Activated T-helper 2 cell treated with anti-CD3 and anti-CD28 coated beads, Interferon-gamma antibody, Interleukin-2, Interleukin-4, amounts not matched to agents 10 μg/mL and 5 μg/mL and 100 μg/mL, durations not matched to agents 14 hours and 24 hours and 36 hours (primary cell): ENCODE measurements at places on chromosomes 2 and 18. TPM values are rescaled to one million over a fixed set of nuclear protein-coding genes. Genes with fewer than 3 reads are reported as not detected.

Gene CLIP4
- 21.5 and 21.8 TPM in 2 replicates for total RNA-seq

Gene HOXD13
- not detected in 2 replicates for total RNA-seq

Gene ASIC4
- not detected in 2 replicates for total RNA-seq

DNA sequence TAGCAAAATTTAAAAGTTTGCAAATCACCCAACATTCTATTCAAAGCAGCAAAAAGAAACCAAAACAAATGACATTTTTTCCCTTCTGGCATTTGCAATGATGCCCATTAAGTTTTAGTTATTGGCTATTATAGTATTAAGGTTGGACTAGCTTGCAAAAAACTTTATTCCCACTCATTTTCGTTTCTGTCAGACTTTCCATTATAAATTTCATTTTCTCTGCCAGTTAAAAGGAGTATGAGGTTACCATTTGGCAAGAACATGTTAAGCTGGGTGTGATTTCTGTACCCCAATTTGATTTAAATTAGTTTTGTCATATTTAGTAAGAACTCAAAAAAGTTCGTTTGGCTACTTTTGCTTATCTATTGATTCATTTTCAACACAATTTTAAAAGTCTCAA lies 187.9 kb downstream of the TCF4 start:
- H3K4me3 ChIP-seq = no peak overlapping the region
- no peak for DNase-seq
- peaks cover 3% of the 10 kb centered on the region for H3K4me1 ChIP-seq
- no peaks in the 10 kb centered on the region for H3K27me3 ChIP-seq
- H3K27ac ChIP-seq = no peak overlapping the region

DNA sequence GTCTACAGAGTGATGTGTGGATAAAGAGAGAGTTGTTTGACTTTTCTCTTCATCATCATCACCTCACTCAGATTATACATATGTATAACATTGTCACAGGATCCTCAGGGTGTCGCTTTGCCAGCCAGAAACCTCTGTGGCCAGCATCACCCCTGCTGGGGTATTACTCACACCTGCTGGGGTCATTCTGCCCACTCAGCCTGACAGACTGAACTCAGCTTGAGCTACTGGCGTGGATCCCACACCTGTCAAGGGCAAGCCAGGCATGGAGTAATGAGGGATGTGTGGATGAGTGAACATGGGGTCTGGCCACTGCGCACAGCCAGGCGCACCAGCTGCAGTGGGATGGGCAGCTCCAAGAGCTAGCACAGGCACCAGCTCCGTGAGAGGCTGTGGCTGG lies 870.6 kb downstream of the CBLN2 start:
- no peak for DNase-seq
- no peak overlapping the region for H3K27ac ChIP-seq
- H3K36me3 ChIP-seq = no peaks in the 10 kb centered on the region
- no peaks in the 10 kb centered on the region for H3K4me1 ChIP-seq
- H3K27me3 ChIP-seq = no peaks in the 10 kb centered on the region
- no peak overlapping the region for H3K4me3 ChIP-seq

Gene MRO
- total RNA-seq = not detected in 2 replicates

- H3K4me3 ChIP-seq = no peak overlapping the region
- H3K4me1 ChIP-seq = no peaks in the 10 kb centered on the region
- no peaks in the 10 kb centered on the region for H3K27me3 ChIP-seq
- no peaks in the 10 kb centered on the region for H3K36me3 ChIP-seq
Measured at GRCh38 chr18:4433717-4434116, 21.4 kb downstream of the DLGAP1 start.

Gene FAHD2A
- 32.5 and 40.3 TPM in 2 replicates for total RNA-seq

- no peaks in the 10 kb centered on the region for H3K27me3 ChIP-seq
- DNase-seq = no peak
- H3K4me1 ChIP-seq = no peaks in the 10 kb centered on the region
- H3K27ac ChIP-seq = no peak overlapping the region
- H3K4me3 ChIP-seq = no peak overlapping the region
- H3K36me3 ChIP-seq = no peaks in the 10 kb centered on the region
Measured at GRCh38 chr2:24432735-24433134, 58.3 kb upstream of the NCOA1 start.

Gene CD8A
- total RNA-seq = 1.8 and 2.8 TPM in 2 replicates

Gene FAM124B
- total RNA-seq = 2.0 and 2.1 TPM in 2 replicates

Gene MROH2A
- total RNA-seq = not detected in 2 replicates

DNA sequence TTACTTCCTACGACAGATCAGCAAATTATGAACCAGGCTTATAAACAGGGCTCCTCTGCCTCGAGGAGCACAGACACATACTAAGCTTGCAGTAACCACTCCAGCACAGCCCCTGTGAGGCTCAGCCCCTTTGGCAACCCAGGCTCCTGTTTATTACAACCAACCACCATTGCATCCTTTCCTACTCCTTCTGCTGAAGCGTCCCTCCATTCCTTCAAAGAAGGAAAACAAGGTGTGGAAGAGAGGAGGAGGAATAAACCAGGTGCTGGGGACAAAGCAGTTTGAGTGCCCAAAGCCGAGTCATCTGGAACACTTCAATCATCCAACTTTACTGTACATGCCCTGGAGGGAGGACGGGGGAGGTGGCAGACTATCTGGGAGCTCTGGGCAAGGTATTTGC lies 87.2 kb upstream of the MGAT4A start:
- H3K36me3 ChIP-seq = no peaks in the 10 kb centered on the region
- H3K27me3 ChIP-seq = peaks cover 32% of the 10 kb centered on the region
- no peak overlapping the region for H3K27ac ChIP-seq
- H3K4me3 ChIP-seq = no peak overlapping the region

DNA sequence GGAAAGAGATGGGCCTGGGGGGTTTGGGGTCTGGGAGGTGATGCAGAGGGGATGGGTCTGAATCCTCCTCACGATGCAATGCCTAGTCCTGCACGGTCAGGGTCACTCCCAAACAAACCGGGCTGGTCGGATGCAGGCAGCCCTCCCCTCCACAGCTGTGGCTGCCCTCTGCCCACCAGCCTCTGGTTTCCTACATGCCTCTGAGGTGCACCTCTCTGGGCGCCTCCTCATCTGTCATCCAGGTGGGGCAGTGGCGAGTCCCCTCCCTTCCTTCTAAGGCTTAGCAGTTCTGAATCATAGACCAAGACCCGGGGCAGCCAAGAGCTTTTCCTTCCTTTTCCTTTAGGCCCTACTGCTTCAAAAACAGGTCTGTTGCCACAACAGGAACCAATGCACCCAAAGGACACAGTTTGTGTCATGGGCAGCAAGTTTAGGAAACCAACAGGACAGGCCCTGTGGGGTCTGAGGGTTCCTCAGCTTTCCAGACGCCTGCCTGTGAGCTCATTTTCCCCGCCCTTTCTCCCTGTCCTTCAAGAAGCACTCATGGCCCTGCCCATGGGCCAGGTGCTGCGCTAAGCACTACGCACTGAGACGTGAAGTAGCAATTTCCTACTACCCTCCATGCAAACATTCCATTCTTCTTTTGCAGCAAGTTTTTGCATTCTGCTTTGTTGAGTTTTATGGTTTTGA lies 6.5 kb upstream of the MAL start:
- H3K4me3 ChIP-seq = no peak overlapping the region
- peaks cover 25% of the 10 kb centered on the region for H3K4me1 ChIP-seq
- H3K27ac ChIP-seq = no peak overlapping the region
- H3K36me3 ChIP-seq = no peaks in the 10 kb centered on the region
- no peaks in the 10 kb centered on the region for H3K27me3 ChIP-seq

DNA sequence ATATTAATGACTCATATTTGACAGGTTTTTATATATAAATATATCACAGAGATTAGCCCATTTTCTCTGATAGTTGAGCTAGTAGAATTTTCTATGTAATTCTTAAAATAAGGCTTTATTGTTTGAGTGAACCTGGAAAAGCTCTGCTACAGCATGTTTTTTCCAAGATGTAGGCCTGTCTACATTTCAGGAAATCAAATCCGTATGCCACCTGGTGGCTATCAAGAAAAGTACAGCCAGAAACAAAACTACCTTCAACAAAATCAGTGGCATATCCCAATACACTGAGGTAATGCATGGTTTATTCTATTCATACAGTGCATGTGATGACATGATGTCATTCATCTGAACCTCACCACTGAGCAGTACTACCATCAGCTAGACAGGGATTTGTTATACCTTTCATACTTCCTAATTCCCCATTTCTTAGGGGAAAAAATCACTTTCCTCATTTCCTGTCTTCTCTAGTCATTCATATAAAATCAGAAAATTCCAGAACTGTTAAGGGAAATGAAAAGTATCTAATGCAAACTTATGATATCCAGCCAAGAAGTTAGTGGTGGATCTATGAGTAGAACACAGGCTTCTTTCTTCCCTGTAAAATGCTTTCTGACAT lies 310.4 kb upstream of the SYT4 start:
- H3K4me1 ChIP-seq = no peaks in the 10 kb centered on the region
- DNase-seq = no peak
- no peak overlapping the region for H3K27ac ChIP-seq
- H3K4me3 ChIP-seq = no peak overlapping the region
- no peaks in the 10 kb centered on the region for H3K27me3 ChIP-seq

Gene ANKRD30B
- total RNA-seq = not detected in 2 replicates

GRCh38 chr2:118121986-118122524 lies 33.8 kb downstream of the INSIG2 start:
- H3K4me3 ChIP-seq = no peak overlapping the region
- DNase-seq = no peak
- no peak overlapping the region for H3K27ac ChIP-seq
- H3K36me3 ChIP-seq = no peaks in the 10 kb centered on the region
- peaks cover 8% of the 10 kb centered on the region for H3K27me3 ChIP-seq

GRCh38 chr18:61825386-61825785 lies 67.4 kb downstream of the RNF152 start:
- H3K27ac ChIP-seq = no peak overlapping the region
- H3K36me3 ChIP-seq = no peaks in the 10 kb centered on the region
- H3K4me1 ChIP-seq = no peaks in the 10 kb centered on the region
- no peak for DNase-seq
- H3K27me3 ChIP-seq = peaks cover 24% of the 10 kb centered on the region
- no peak overlapping the region for H3K4me3 ChIP-seq

GRCh38 chr2:33314541-33314940 lies 161.9 kb upstream of the RASGRP3 start:
- H3K4me1 ChIP-seq = peaks cover 15% of the 10 kb centered on the region
- peaks cover 12% of the 10 kb centered on the region for H3K27me3 ChIP-seq
- DNase-seq = no peak
- H3K27ac ChIP-seq = no peak overlapping the region
- no peaks in the 10 kb centered on the region for H3K36me3 ChIP-seq
- no peak overlapping the region for H3K4me3 ChIP-seq

GRCh38 chr2:233519787-233520611 lies 46.6 kb downstream of the USP40 start:
- no peak for DNase-seq
- H3K27me3 ChIP-seq = no peaks in the 10 kb centered on the region
- no peak overlapping the region for H3K27ac ChIP-seq
- H3K4me1 ChIP-seq = peaks cover 5% of the 10 kb centered on the region
- H3K36me3 ChIP-seq = peaks cover 3% of the 10 kb centered on the region

Gene LHCGR
- total RNA-seq = not detected in 2 replicates

Gene HS1BP3
- 11.5 and 11.9 TPM in 2 replicates for total RNA-seq

- no peaks in the 10 kb centered on the region for H3K4me1 ChIP-seq
- peaks cover 2% of the 10 kb centered on the region for H3K27me3 ChIP-seq
- H3K4me3 ChIP-seq = no peak overlapping the region
- no peak overlapping the region for H3K27ac ChIP-seq
- H3K36me3 ChIP-seq = no peaks in the 10 kb centered on the region
Measured at GRCh38 chr18:56130481-56130880, 507.9 kb downstream of the TXNL1 start.

- no peak overlapping the region for H3K27ac ChIP-seq
- no peak for DNase-seq
- no peak overlapping the region for H3K4me3 ChIP-seq
- peaks cover 42% of the 10 kb centered on the region for H3K36me3 ChIP-seq
Measured at GRCh38 chr2:85834466-85834865, 54.3 kb downstream of the ST3GAL5 start.

DNA sequence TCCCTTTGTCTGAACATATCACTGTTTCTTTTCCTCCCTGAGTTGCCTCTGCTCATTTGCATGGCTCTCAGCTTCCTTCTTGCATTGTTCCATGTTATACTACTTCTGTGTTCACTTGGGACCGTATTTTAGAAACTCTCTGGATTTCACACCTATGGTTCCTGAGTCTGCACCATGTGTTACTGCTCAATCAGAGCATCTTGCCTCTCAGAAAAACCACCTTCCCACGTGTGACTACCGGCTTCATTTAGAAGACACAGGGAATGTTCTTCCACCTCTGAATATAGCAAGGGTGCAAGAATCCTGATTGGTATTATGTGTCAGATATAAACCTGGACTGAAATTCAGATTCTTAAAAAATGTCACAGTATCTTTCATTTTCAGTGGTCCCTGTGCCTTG lies 731.2 kb downstream of the TDRD15 start:
- H3K4me1 ChIP-seq = no peaks in the 10 kb centered on the region
- no peaks in the 10 kb centered on the region for H3K27me3 ChIP-seq
- no peak for DNase-seq
- H3K4me3 ChIP-seq = no peak overlapping the region

DNA sequence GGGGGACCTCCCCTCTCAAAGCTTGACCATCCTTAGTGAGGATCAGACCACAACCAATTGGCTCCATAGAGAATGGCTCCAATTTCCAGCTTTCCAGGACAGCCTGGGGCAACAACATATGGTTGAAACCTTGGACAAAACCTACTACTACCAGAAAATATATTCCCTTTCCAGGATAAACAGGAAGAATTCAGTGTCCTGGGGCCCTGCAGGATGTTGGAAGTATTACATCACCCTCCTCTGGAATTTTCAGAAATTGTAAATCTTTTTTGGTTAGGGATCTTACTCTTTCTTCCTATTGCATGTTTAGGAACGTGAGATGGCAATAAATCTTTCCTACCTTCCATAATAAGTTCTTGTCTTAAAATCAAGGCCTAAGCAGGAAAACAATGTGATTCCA lies 158.9 kb upstream of the MEIS1 start:
- no peak for DNase-seq
- no peaks in the 10 kb centered on the region for H3K36me3 ChIP-seq
- H3K27ac ChIP-seq = no peak overlapping the region
- H3K4me3 ChIP-seq = no peak overlapping the region

Gene FNDC4
- 0.18 and 0.30 TPM in 2 replicates for total RNA-seq

DNA sequence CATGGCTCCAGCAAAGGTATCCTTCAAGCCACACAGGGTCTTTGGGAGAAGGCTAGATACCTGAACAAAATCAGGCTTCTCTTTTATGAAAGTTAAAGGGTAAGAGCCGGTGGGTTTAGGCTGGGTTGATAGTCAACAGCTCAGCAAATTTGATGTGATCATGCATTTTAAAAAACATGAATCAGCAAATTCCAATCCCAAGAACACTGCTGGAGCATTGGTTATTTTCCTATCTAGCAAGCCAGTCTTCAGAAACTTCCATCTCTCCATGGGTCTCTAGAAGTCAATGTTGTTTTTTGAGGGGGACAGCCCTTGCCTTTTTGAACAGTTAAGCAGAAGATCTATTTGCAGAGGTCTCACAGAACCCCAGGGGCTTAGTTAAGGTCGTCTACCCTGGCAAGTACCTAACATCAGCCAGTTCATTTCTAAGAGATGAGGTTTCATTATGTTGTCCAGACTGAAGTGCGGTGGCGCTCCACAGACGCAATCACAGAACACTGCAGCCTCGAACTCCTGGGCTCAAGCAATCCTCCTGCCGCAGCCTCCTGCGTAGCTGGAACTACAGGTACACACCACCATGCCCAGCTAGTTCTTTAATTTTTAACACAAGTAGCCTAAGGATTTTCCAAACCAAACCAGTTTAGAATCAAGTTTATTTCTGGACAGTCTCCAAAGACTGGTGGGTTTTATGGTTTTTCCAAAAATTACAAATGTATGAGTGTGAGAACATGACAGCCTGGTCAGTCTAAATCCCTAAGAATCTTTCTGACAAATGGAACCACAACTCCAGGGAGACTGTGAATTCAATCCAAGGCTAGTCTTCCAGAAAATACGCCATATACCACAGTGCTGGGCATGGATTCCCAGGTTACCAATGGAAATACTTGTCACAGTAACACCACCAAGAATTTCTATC lies 4.1 kb upstream of the ZCCHC2 start:
- peaks cover 14% of the 10 kb centered on the region for H3K4me1 ChIP-seq
- H3K27me3 ChIP-seq = no peaks in the 10 kb centered on the region
- no peak for DNase-seq
- H3K27ac ChIP-seq = no peak overlapping the region
- peaks cover 18% of the 10 kb centered on the region for H3K36me3 ChIP-seq
- H3K4me3 ChIP-seq = no peak overlapping the region
